Kidney (tissue), 22 donors: ENCODE measurements at places on chromosomes 1 and 21.

GRCh38 chr1:201476670-201477344 lies 7.8 kb upstream of the PHLDA3 start:
- H3K36me3 ChIP-seq: no peaks in the 10 kb centered on the region
- H3K4me1 ChIP-seq: no peaks in the 10 kb centered on the region
- no peak for DNase-seq
- no peak overlapping the region for H3K27ac ChIP-seq

DNA sequence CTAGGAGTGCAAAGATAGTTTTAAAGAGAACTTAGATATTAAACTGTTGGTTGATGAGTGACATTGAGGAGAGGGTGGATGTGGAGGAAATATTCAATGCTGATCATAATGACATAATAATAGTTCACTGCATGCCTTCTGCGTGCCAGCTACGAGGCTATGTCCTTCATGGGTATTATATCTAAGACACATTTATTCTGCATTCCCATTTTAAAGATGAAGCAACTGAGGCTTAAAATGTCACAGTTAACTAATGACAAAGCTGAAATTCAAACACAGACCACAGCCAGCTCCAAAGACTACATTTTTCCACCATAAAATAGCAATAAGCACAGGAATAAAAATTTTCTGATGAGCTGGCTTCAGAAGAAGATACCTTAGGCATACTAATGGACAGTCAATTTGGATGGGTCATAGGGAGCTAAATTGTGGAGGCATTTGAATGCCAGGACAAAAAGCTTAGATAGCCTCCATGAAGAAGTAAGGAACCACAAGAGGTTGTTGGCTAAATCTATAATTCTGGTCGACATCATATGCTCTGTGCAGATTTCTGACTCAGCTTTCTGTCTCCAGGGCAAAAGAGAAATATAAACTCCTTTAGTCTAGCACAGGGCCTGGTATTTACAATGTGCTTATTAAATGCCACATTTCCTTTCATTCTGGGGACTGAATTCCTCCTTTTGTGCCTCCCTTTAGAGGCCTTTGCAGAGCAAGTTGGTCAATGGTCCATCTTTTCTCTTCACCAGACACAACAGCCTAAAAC lies 71.2 kb upstream of the NRIP1 start:
- H3K36me3 ChIP-seq: no peaks in the 10 kb centered on the region
- no peak overlapping the region for H3K4me3 ChIP-seq
- peaks cover 6% of the 10 kb centered on the region for H3K4me1 ChIP-seq
- no peaks in the 10 kb centered on the region for H3K27me3 ChIP-seq
- H3K27ac ChIP-seq: no peak overlapping the region

- peak; percentile 94 for DNase-seq
- H3K27me3 ChIP-seq: no peaks in the 10 kb centered on the region
- no peaks in the 10 kb centered on the region for H3K36me3 ChIP-seq
- no peak overlapping the region for H3K27ac ChIP-seq
- no peak overlapping the region for H3K4me3 ChIP-seq
Observed at GRCh38 chr21:45140346-45140940, 66.1 kb downstream of the ADARB1 start.

DNA sequence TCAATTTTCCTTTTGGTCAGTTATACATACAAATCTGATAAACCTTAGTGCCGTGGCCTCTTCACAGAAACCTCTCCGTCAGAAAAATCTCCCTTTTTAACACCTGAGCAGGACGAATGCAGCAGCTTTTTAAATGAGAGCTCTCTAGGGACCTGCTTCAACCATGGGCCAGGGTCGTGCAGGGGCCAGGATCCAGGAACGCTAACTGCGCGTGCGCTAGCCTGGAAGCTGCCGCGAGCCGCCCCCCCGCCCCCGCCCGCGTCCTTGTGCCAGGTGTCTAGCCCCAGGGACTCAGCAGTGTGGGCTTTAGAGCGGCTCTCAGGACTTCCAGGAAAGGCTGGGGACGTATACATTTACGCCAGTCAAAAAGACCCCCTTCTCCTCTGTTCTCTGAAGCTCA lies 136.8 kb upstream of the FMN2 start:
- no peaks in the 10 kb centered on the region for H3K36me3 ChIP-seq
- H3K4me1 ChIP-seq: no peaks in the 10 kb centered on the region
- no peak overlapping the region for H3K27ac ChIP-seq
- DNase-seq: no peak
- H3K27me3 ChIP-seq: no peaks in the 10 kb centered on the region

DNA sequence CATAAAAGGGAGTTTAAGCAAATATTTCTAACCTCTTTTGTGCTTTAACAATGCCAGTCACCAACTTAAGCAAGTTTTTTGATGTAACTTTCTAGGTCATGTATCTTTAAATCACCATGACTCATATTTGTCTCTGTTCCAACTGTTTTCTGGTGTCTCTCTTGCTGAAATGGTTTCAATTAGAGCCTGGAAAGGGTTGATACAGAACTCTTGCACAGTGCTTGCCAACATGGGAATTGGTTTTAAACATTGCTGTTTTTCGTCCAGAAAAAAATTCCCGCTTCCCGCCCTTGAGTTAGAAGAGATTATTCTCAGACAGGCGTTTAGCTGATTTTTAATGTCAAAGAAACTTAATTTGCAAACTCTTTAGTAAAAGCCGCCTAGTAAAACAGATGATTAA lies 46.4 kb upstream of the SLC22A15 start:
- DNase-seq: no peak
- H3K36me3 ChIP-seq: no peaks in the 10 kb centered on the region
- H3K4me1 ChIP-seq: no peaks in the 10 kb centered on the region

GRCh38 chr1:29798699-29799566 lies 562.6 kb downstream of the PTPRU start:
- no peaks in the 10 kb centered on the region for H3K36me3 ChIP-seq
- no peaks in the 10 kb centered on the region for H3K27me3 ChIP-seq
- no peak for DNase-seq
- no peaks in the 10 kb centered on the region for H3K4me1 ChIP-seq
- H3K27ac ChIP-seq: no peak overlapping the region
- no peak overlapping the region for H3K4me3 ChIP-seq

DNA sequence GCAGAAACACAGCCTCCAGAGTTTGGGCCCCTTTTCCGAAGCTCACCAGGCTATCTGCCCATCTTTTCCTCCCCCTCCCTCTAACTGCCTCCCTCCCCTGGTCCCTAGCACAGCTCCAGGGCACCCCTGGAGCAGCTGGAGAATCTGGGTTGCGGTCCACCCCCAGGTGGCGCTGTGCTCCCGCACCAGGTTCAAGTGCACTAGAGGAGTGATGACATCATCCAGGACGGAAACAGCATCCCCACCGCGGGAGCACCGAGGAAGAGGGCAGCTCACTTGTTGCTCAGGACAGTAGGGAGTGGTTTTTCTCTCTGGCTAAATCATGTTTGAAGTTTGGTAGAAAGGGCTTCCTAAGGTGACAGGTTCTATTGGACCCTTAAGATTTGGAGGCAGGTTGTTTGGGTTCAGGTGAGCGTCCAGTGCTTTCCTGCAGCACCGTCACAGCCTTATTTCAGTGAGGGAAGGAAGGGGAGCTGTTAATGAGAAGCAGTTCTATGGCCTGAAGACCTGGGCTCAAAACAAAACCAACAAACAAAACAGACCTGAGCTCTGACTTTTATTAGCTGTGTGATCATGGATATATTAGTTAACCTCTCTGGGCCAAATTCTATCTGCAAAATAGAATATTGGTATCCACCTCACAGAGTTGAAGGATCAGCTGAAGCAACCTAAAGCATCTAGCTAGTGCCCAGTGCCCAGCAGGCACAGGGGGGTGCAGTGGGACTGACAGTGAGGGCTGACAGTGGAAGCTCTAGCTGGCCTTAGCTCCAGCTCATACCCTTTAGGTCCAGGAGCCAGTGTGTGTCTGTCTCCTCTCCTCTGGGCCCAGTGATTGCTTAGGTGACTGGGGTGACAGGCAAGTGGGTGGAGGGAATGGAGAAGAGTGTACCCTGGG lies 7.5 kb downstream of the SHISA4 start:
- peak overlapping the region; percentile 43 for H3K4me3 ChIP-seq
- H3K4me1 ChIP-seq: no peaks in the 10 kb centered on the region
- H3K27ac ChIP-seq: no peak overlapping the region
- peak; percentile 91 for DNase-seq

DNA sequence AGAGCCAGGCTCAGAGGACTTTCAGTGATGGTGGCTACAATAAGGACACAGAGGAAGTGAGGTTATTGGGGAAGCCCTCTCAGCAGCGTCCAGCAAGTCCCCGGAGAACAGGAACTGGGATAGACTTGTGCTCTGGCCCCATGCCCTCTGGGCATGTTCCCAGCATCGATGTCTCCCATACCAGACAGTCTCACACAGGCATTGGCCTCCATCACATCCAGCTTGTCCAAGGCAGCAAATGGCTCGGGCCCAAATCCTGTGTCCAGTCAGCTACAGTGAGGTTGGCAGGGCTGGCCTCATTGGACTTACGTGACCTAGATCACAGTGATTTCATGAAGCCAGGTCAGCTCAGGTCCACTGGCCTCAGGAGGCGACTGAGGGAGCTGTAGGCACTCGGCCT lies 19.6 kb upstream of the TMEM54 start:
- no peaks in the 10 kb centered on the region for H3K27me3 ChIP-seq
- no peaks in the 10 kb centered on the region for H3K36me3 ChIP-seq
- H3K27ac ChIP-seq: no peak overlapping the region
- DNase-seq: no peak
- no peak overlapping the region for H3K4me3 ChIP-seq

GRCh38 chr1:221781102-221781755 lies 39.3 kb upstream of the DUSP10 start:
- H3K27me3 ChIP-seq: no peaks in the 10 kb centered on the region
- H3K4me1 ChIP-seq: no peaks in the 10 kb centered on the region
- no peak overlapping the region for H3K4me3 ChIP-seq

- H3K4me3 ChIP-seq: no peak overlapping the region
- no peaks in the 10 kb centered on the region for H3K36me3 ChIP-seq
- no peaks in the 10 kb centered on the region for H3K27me3 ChIP-seq
- H3K4me1 ChIP-seq: no peaks in the 10 kb centered on the region
- no peak overlapping the region for H3K27ac ChIP-seq
Observed at GRCh38 chr1:82844911-82845827, 1044.4 kb downstream of the ADGRL2 start.

DNA sequence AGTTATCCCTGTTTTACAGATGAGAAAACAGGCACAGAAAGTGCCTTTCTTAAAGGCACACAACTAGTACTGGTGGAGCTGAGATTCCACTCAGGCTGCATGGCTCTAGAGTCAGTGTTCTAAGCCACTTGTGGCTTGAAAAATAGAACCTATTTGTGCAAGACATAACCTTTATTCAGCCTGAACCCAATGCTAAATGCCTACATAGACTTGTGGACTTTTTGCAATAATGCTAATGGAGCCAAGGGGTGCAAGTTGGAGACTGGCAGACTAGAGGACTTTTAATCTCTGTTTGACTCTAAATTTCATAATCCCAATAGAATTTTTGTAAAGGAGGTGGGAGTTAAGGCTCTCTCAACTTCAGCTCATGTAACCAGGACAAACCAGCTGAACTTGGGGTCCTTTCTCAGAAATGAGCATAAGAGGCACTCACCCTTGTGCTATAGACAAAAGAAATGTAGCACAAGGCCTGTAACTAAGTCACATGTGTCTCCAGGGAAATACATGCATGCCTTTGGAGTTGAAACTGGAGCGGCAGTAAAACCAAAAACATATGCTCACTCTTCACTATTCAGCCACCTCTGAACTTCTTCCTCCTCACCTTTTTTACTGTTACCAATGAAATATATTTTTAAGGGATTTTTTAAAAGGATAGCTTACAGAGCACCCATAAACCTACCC lies 43.0 kb upstream of the AK4 start:
- no peak overlapping the region for H3K4me3 ChIP-seq
- no peaks in the 10 kb centered on the region for H3K27me3 ChIP-seq
- H3K36me3 ChIP-seq: no peaks in the 10 kb centered on the region
- no peak overlapping the region for H3K27ac ChIP-seq

GRCh38 chr1:90386899-90387720 lies 330.0 kb downstream of the BARHL2 start:
- no peaks in the 10 kb centered on the region for H3K27me3 ChIP-seq
- no peaks in the 10 kb centered on the region for H3K4me1 ChIP-seq
- no peak for DNase-seq
- no peak overlapping the region for H3K4me3 ChIP-seq

GRCh38 chr1:200901796-200902444 lies 7.2 kb downstream of the INAVA start:
- no peak overlapping the region for H3K4me3 ChIP-seq
- H3K36me3 ChIP-seq: no peaks in the 10 kb centered on the region
- H3K27ac ChIP-seq: no peak overlapping the region
- no peaks in the 10 kb centered on the region for H3K27me3 ChIP-seq
- peaks cover 18% of the 10 kb centered on the region for H3K4me1 ChIP-seq
- DNase-seq: no peak

- H3K27ac ChIP-seq: no peak overlapping the region
- H3K36me3 ChIP-seq: no peaks in the 10 kb centered on the region
- DNase-seq: no peak
- no peaks in the 10 kb centered on the region for H3K4me1 ChIP-seq
- no peak overlapping the region for H3K4me3 ChIP-seq
- no peaks in the 10 kb centered on the region for H3K27me3 ChIP-seq
Observed at GRCh38 chr1:24228311-24228710, 41.2 kb upstream of the IFNLR1 start.

GRCh38 chr1:175195798-175196197 lies 3.2 kb upstream of the KIAA0040 start:
- no peak for DNase-seq
- no peaks in the 10 kb centered on the region for H3K36me3 ChIP-seq
- no peak overlapping the region for H3K4me3 ChIP-seq
- H3K4me1 ChIP-seq: peaks cover 14% of the 10 kb centered on the region
- no peak overlapping the region for H3K27ac ChIP-seq

DNA sequence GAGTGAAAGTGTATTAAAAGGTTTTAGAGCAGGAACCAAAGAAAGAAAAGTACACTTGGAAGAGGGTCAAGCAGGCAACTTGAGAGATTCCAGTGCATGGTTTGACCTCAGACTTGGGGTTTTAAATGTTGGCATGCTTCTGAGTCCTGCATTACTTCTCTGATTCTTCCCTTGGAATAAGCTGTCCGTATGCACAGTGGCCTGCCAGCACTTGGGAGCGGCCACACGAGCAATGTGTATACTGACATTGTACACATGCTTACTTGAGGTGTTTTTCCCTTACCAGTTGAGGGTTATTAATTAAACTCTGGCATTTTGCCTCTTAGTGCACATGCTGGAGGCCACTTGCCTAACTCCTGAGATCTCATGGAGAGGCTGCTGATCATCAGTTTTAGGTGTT lies 786.6 kb upstream of the RGS18 start:
- H3K4me1 ChIP-seq: no peaks in the 10 kb centered on the region
- no peak overlapping the region for H3K27ac ChIP-seq
- no peaks in the 10 kb centered on the region for H3K36me3 ChIP-seq
- H3K27me3 ChIP-seq: no peaks in the 10 kb centered on the region
- no peak for DNase-seq

GRCh38 chr1:60668585-60668984 lies 413.8 kb upstream of the NFIA start:
- DNase-seq: no peak
- H3K27ac ChIP-seq: no peak overlapping the region
- peaks cover 2% of the 10 kb centered on the region for H3K4me1 ChIP-seq
- no peaks in the 10 kb centered on the region for H3K36me3 ChIP-seq
- H3K27me3 ChIP-seq: no peaks in the 10 kb centered on the region

- H3K4me3 ChIP-seq: no peak overlapping the region
- H3K4me1 ChIP-seq: no peaks in the 10 kb centered on the region
- no peak overlapping the region for H3K27ac ChIP-seq
- no peak for DNase-seq
Observed at GRCh38 chr21:38477226-38477625, 21.1 kb downstream of the ERG start.
